H9 (cell line): ENCODE measurements at places on chromosomes 13 and 19. TPM values are rescaled to one million over a fixed set of nuclear protein-coding genes. Genes with fewer than 3 reads are reported as not detected.

GRCh38 chr13:34567597-34567996 lies 374.5 kb upstream of the NBEA start:
- H3K4me3 ChIP-seq, result no peak overlapping the region
- H3K4me1 ChIP-seq, result no peaks in the 10 kb centered on the region
- DNase-seq, result no peak
- H3K27ac ChIP-seq, result no peak overlapping the region
- no peaks in the 10 kb centered on the region for H3K36me3 ChIP-seq
- no peaks in the 10 kb centered on the region for H3K27me3 ChIP-seq

GRCh38 chr19:30076101-30076551 lies 134.1 kb downstream of the URI1 start:
- no peaks in the 10 kb centered on the region for H3K36me3 ChIP-seq
- H3K27ac ChIP-seq, result no peak overlapping the region
- H3K27me3 ChIP-seq, result no peaks in the 10 kb centered on the region
- no peak overlapping the region for H3K4me3 ChIP-seq
- peak; percentile 46 for DNase-seq

- no peaks in the 10 kb centered on the region for H3K27me3 ChIP-seq
- no peaks in the 10 kb centered on the region for H3K4me1 ChIP-seq
- no peak overlapping the region for H3K4me3 ChIP-seq
- DNase-seq, result no peak
Measured at GRCh38 chr13:70541451-70541850, 433.2 kb upstream of the KLHL1 start.

GRCh38 chr13:23992781-23993679 lies 95.7 kb upstream of the C1QTNF9B start:
- H3K27me3 ChIP-seq, result no peaks in the 10 kb centered on the region
- peaks cover 7% of the 10 kb centered on the region; the same call in 2 of the 3 replicates for H3K36me3 ChIP-seq
- DNase-seq, result no peak
- no peak overlapping the region for H3K4me3 ChIP-seq
- peaks cover 3% of the 10 kb centered on the region; the same call in 1 of the 2 replicates for H3K4me1 ChIP-seq

GRCh38 chr19:33875071-33875470 lies 78.4 kb downstream of the KCTD15 start:
- H3K27ac ChIP-seq, result no peak overlapping the region
- H3K4me1 ChIP-seq, result no peaks in the 10 kb centered on the region
- no peak overlapping the region for H3K4me3 ChIP-seq
- no peaks in the 10 kb centered on the region for H3K27me3 ChIP-seq
- no peaks in the 10 kb centered on the region for H3K36me3 ChIP-seq
- no peak for DNase-seq

- H3K27ac ChIP-seq, result no peak overlapping the region
- peak; percentile 43 for DNase-seq
- H3K4me1 ChIP-seq, result no peaks in the 10 kb centered on the region; the same call in 1 of the 2 replicates
Measured at GRCh38 chr13:30334663-30335386, 27.5 kb upstream of the KATNAL1 start.

- H3K4me3 ChIP-seq, result no peak overlapping the region
- H3K36me3 ChIP-seq, result peaks cover 3% of the 10 kb centered on the region
- H3K4me1 ChIP-seq, result no peaks in the 10 kb centered on the region
- no peaks in the 10 kb centered on the region for H3K27me3 ChIP-seq
- no peak for DNase-seq
- H3K27ac ChIP-seq, result no peak overlapping the region
Measured at GRCh38 chr13:80685942-80686341, 345.0 kb upstream of the SPRY2 start.

- DNase-seq, result no peak
- no peaks in the 10 kb centered on the region for H3K4me1 ChIP-seq
- H3K27ac ChIP-seq, result no peak overlapping the region
- H3K27me3 ChIP-seq, result no peaks in the 10 kb centered on the region; the same call in 1 of the 2 replicates
- H3K36me3 ChIP-seq, result no peaks in the 10 kb centered on the region
Measured at GRCh38 chr19:3319643-3320353, 46.6 kb upstream of the NFIC start.

- H3K27me3 ChIP-seq, result no peaks in the 10 kb centered on the region
- DNase-seq, result no peak
- no peak overlapping the region for H3K27ac ChIP-seq
- no peaks in the 10 kb centered on the region for H3K4me1 ChIP-seq
Measured at GRCh38 chr19:57305056-57305455, 15.2 kb upstream of the ZNF543 start.

DNA sequence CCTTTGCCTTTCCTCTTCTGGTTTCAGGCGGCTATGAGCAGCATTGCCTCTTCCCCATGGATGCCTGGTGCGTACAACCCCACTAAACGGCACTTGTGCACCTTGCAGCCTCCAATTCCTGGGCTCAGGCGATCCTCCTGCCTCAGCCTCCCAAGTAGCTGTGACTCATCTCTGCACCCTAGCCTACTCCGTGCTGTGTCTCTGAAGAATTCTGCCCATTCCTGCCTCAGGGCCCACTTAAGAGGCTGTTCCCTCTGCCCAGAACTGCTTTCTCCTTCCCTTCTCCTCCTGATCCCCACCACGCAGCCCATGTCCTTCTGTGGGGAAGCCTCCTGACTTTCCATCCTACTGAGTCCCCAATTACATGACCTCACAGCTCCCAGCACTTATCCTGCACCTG lies 142.2 kb upstream of the ZNF507 start:
- no peaks in the 10 kb centered on the region for H3K36me3 ChIP-seq
- H3K4me1 ChIP-seq, result no peaks in the 10 kb centered on the region
- H3K4me3 ChIP-seq, result no peak overlapping the region

Gene KLF2
- total RNA-seq, result 0.24 and 0.33 TPM in 2 replicates

Gene MATK
- total RNA-seq, result 11.0 and 13.5 TPM in 2 replicates

Gene TRPC4
- total RNA-seq, result 18.9 and 19.0 TPM in 2 replicates

Gene CDX2
- not detected in 2 replicates for total RNA-seq

Gene KBTBD7
- 12.9 TPM in 2 replicates for total RNA-seq
